ENCODE measurements at places on chromosomes 1 and 21.

- H3K36me3 ChIP-seq = no peaks in the 10 kb centered on the region
- peaks cover 8% of the 10 kb centered on the region for H3K4me1 ChIP-seq
- H3K27me3 ChIP-seq = peaks cover 23% of the 10 kb centered on the region
- H3K27ac ChIP-seq = no peak overlapping the region
- DNase-seq = no peak
- no peak overlapping the region for H3K4me3 ChIP-seq
Observed at GRCh38 chr1:94719926-94720793, 100.0 kb upstream of the SLC44A3 start.

DNA sequence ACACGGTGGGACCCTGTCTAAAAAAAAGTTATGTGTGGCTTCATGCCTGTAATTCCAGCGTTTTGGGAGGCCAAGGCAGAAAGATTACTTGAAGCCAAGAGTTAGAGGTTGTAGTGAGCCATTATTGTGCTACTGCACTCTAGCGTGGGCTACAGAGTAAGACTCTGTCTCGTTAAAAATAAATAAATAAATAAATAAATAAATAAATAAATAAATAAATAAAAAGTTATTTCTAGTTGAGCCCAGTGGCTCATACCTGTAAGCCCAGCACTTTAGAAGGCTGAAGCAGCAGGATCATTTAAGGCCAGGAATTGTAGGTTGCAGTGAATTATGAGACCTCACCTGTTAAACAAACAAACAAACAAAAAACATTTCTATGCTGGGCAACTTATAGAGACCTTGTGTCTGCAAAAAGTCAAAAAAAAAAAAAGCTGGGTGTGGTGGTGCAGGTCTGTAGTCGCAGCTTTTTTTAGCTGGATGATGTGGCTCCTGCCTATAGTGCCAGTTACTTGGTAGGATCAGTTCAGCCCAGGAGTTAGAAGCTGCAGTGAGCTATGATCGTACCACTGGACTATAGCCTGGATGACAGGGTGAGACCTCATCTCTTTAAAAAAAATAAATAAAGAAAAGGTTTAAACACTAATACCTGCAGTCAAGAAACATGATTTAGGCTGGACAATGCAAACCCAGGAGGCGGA is 25.6 kb downstream of the GON4L start:
- no peaks in the 10 kb centered on the region for H3K27me3 ChIP-seq
- DNase-seq = no peak

GRCh38 chr1:174013864-174014418 is 8.2 kb downstream of the RC3H1 start:
- H3K27me3 ChIP-seq = no peaks in the 10 kb centered on the region
- no peak overlapping the region for H3K4me3 ChIP-seq
- no peak for DNase-seq
- peaks cover 25% of the 10 kb centered on the region for H3K36me3 ChIP-seq
- peaks cover 24% of the 10 kb centered on the region for H3K4me1 ChIP-seq

DNA sequence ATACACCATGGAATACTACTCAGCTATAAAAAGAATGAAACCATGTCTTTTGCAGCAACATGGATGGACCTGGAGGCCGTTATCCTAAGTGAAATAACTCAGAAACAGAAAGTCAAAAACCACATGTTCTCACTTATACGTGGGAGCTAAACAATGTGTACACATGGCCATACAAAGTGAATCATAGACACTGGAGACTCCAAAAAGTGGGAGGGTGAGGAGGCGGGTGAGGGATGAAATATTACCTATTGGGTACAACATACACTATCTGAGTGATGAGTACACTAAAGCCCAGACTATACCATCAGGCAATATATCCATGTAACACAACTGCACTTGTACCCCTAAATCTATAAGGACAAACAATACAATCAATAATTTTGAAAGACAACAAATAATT is 39.5 kb upstream of the FAM20B start:
- H3K4me1 ChIP-seq = no peaks in the 10 kb centered on the region
- H3K4me3 ChIP-seq = no peak overlapping the region
- H3K27ac ChIP-seq = no peak overlapping the region
- H3K36me3 ChIP-seq = no peaks in the 10 kb centered on the region

- no peaks in the 10 kb centered on the region for H3K36me3 ChIP-seq
- no peak overlapping the region for H3K27ac ChIP-seq
- no peaks in the 10 kb centered on the region for H3K27me3 ChIP-seq
- H3K4me1 ChIP-seq = no peaks in the 10 kb centered on the region
Observed at GRCh38 chr1:57894315-57894714, 470.5 kb upstream of the DAB1 start.

DNA sequence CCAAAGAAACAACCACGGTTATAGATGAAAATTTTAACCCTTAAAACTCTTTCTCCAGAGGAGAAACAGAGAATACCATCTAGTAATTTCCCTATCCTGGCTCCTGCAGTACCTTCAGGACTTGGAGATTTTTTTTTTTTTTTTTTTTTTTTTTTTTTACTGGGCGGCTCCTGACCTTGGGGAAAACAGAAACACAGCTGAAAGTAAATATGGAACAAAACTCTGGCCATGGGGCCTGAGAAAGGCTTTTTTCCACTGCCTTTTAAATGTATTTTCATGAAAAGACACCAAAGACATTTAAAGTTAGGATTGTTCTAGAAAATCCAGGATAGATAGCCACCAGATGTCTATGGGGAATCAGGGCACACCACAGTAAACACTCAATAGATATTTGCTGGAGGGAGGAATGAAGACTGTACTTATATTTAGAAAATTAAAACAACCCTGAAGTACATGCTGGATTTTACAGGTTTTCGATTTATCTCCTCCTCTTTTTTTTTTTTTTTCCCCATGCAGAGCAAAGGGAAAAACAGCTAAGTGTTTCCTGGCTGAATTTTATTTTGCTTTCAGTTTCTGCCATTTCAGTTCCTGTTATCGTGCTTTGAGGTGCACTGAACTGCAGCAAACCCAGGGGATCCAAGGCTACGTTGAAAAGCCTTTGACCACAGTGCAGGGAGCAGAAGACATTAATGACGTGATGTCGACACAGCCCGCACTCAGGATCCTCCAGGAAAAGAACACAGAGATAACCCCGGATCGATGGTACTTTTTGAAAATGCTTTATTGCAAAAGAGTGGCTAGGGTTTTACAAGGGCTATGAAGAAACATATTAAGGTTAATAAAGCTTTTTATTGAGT is 35.7 kb upstream of the CNN3 start:
- peak overlapping the region; percentile 93 for H3K27ac ChIP-seq
- peak overlapping the region; percentile 95 for H3K4me3 ChIP-seq
- DNase-seq = peak; percentile 33
- peaks cover 7% of the 10 kb centered on the region for H3K4me1 ChIP-seq

DNA sequence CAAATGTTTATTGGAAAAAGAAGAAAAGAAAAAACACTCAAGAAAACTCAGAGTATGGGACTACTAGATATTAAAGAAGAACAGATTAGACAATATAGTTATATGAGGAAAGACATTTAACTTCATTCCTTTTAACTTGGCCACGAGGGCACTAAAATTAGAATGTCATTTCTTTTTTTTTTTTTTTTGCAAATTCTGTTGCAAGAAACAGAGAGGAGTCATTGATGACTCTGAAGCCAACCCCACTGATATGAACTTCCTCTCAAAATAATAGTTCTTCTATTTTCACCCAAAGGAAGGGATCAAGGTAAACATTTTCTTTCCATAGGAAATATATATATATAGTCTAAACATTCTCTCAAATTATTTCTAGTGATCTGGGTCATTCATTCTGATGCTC is 24.6 kb upstream of the PEX19 start:
- no peaks in the 10 kb centered on the region for H3K4me1 ChIP-seq
- no peaks in the 10 kb centered on the region for H3K27me3 ChIP-seq
- DNase-seq = no peak
- no peak overlapping the region for H3K4me3 ChIP-seq
- peaks cover 30% of the 10 kb centered on the region for H3K36me3 ChIP-seq
- no peak overlapping the region for H3K27ac ChIP-seq

DNA sequence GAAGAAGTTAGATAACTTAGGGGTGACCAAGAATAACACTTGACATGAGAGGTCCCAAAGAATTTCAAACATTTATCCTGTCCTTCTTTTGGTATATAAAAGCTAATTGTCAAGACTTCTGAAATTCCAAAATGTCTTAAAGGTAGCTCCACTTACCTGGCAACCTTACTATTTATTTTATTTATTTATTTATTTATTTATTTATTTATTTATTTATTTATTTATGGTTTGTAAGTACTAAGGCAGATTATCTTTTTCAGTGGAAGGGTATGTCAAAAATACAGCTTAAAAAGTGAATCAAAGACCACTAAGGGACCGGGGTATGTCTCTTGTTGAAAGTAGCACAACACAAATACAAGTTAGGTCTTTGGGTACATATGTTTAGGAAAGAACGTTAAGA is 620.8 kb upstream of the B3GALT2 start:
- H3K36me3 ChIP-seq = peaks cover 2% of the 10 kb centered on the region
- H3K27me3 ChIP-seq = no peaks in the 10 kb centered on the region
- no peaks in the 10 kb centered on the region for H3K4me1 ChIP-seq
